Activated CD8-positive, alpha-beta T cell treated with anti-CD3 and anti-CD28 coated beads, Interleukin-2, amount 10 ng/mL, durations not matched to agents 7 days and 5 days (primary cell): ENCODE measurements at places on chromosomes 12 and 14. TPM values are rescaled to one million over a fixed set of nuclear protein-coding genes. Genes with fewer than 3 reads are reported as not detected.

GRCh38 chr14:95515080-95515489 lies 1.4 kb downstream of the SYNE3 start:
- H3K36me3 ChIP-seq = peaks cover 29% of the 10 kb centered on the region
- H3K4me1 ChIP-seq = peaks cover 68% of the 10 kb centered on the region
- H3K27me3 ChIP-seq = no peaks in the 10 kb centered on the region
- peak overlapping the region; percentile 84 for H3K27ac ChIP-seq

DNA sequence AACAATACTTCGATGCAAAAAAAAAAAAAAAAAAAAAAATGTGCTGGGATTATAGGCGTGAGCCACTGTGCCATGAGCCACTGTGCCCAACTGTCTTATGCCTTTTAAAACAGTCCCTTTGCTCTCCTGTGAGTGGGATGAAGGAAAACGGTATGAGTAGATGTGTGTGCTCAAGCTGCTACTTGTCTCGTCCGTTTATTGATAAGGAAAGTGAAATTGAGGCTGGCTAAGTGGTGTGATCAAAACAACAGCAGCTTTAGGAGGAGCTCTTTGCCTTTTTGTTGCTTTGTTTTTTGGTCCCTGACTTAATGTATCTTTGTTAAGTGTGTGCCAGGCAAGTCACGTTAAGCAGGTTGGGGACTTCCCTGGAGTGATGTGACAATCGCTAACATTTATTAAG lies 275.9 kb downstream of the TMEM132C start:
- H3K4me1 ChIP-seq = no peaks in the 10 kb centered on the region
- peak overlapping the region; percentile 31 for H3K4me3 ChIP-seq
- no peak for DNase-seq
- H3K27me3 ChIP-seq = no peaks in the 10 kb centered on the region

DNA sequence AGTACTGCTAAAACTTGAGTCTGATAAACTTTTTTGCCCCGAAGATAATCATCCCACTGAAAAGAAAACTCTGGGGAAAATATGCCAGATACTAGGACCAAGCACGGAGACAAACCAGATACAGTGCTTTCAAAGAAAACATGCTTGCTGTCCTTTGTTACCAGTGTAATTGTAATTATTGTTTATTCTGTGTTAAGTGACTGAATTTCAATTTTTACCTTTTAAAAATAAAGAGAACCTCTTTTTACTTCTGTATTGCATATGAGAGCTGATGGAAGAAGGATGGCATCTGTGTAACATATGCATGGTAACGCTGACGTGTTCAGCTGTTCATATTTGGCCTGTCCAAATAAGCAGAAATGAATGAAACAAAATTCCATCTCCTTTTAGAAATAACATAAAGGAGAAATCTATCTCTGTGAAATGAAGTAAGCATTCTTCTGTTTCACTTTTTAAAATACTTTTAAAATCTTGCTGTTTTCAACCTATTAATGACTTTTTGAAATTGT lies 22.5 kb downstream of the SLC35E3 start:
- no peak overlapping the region for H3K27ac ChIP-seq
- peaks cover 10% of the 10 kb centered on the region for H3K4me1 ChIP-seq
- peaks cover 4% of the 10 kb centered on the region for H3K36me3 ChIP-seq
- DNase-seq = no peak
- no peaks in the 10 kb centered on the region for H3K27me3 ChIP-seq
- no peak overlapping the region for H3K4me3 ChIP-seq

GRCh38 chr14:31303654-31304053 lies 96.1 kb upstream of the HECTD1 start:
- H3K36me3 ChIP-seq = peaks cover 3% of the 10 kb centered on the region
- no peaks in the 10 kb centered on the region for H3K27me3 ChIP-seq
- H3K4me1 ChIP-seq = no peaks in the 10 kb centered on the region
- H3K4me3 ChIP-seq = no peak overlapping the region
- no peak overlapping the region for H3K27ac ChIP-seq

DNA sequence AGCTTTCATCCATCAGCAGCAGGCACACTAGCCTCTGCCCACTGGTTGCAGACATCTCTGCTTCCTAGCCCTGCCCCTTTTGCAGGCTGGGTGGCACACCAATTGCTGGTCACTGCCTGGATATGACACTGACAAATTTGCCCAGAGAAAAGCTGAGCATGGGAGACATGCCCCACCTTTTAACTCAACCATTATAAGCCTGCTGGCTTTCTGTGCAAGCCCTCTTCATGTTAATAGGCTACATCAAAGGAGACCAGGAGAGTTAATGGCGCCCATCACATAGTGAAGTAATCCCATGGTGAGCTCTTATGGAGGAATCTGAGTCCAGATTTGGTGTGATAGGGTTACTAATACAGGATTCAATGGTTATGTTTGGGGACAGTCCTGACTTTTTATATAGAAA lies 139.2 kb downstream of the KICS2 start:
- peaks cover 5% of the 10 kb centered on the region for H3K27me3 ChIP-seq
- H3K27ac ChIP-seq = no peak overlapping the region
- no peak overlapping the region for H3K4me3 ChIP-seq
- no peaks in the 10 kb centered on the region for H3K4me1 ChIP-seq

DNA sequence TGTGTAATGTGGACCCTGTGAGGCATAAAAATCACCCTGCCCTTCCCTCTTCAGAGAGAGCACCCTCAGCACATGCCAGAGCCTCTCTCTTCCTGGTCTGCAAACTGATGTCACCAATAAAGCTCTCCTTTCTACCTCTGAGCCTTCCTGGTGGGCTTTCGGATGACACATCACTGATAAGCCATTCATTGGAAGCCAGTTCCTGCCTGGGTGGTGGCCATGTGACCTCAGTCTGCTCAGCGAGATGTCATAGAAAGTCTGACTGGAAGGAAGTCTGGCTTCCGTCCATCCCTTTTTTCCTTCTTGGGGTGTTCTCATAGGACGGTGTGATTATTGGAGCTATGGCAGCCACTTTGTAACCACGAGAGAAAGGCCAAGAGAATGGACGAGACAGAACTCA lies 95.7 kb downstream of the PIWIL1 start:
- no peaks in the 10 kb centered on the region for H3K4me1 ChIP-seq
- no peak overlapping the region for H3K4me3 ChIP-seq
- no peaks in the 10 kb centered on the region for H3K27me3 ChIP-seq
- no peak overlapping the region for H3K27ac ChIP-seq

The PLBD1 gene
- total RNA-seq = not detected

GRCh38 chr14:24798911-24799462 lies 165.0 kb upstream of the GZMB start:
- DNase-seq = no peak
- no peak overlapping the region for H3K4me3 ChIP-seq
- H3K27ac ChIP-seq = no peak overlapping the region
- no peaks in the 10 kb centered on the region for H3K36me3 ChIP-seq

- no peaks in the 10 kb centered on the region for H3K27me3 ChIP-seq
- DNase-seq = no peak
- no peak overlapping the region for H3K4me3 ChIP-seq
- no peak overlapping the region for H3K27ac ChIP-seq
- peaks cover 9% of the 10 kb centered on the region for H3K4me1 ChIP-seq
Measured at GRCh38 chr12:8960176-8960575, 10.7 kb upstream of the M6PR start.

The KLRG1 gene
- total RNA-seq = 4.3 TPM

GRCh38 chr14:92380131-92380530 lies 57.2 kb downstream of the SLC24A4 start:
- H3K4me3 ChIP-seq = no peak overlapping the region
- no peak overlapping the region for H3K27ac ChIP-seq
- no peaks in the 10 kb centered on the region for H3K4me1 ChIP-seq
- H3K36me3 ChIP-seq = no peaks in the 10 kb centered on the region
- no peaks in the 10 kb centered on the region for H3K27me3 ChIP-seq

GRCh38 chr14:103861413-103862392 lies 14.3 kb upstream of the PPP1R13B start:
- H3K4me1 ChIP-seq = peaks cover 5% of the 10 kb centered on the region
- H3K27ac ChIP-seq = no peak overlapping the region
- H3K27me3 ChIP-seq = peaks cover 7% of the 10 kb centered on the region
- no peak for DNase-seq
- no peak overlapping the region for H3K4me3 ChIP-seq

The KLRB1 gene
- 6.0 TPM for total RNA-seq

DNA sequence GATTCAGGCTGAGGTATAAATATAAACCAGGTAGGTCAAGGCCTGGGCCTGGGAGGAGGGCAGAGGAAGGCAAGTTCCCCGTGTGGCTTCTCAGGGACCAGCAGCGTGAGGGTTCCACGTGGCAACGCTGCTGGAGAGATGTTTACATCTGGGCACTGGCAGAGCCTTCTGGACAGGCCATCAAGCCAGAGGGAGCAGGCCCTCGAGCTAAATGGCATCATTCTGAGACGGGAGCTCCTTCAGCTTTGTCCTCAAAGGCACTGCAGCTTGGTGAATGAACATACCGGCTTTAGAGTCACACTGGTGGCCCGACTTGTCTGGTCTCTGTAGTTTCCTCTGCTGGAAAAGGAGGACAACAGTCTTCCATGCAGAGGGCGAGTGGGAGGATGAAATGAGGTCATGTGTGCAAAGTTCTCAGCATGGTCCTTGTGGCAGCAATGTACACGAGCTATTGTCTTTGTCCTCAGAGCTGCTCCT lies 231.3 kb downstream of the ZFP36L1 start:
- no peak overlapping the region for H3K4me3 ChIP-seq
- H3K27me3 ChIP-seq = no peaks in the 10 kb centered on the region
- no peak overlapping the region for H3K27ac ChIP-seq

GRCh38 chr14:59281609-59282377 lies 93.3 kb downstream of the DAAM1 start:
- no peak for DNase-seq
- H3K4me1 ChIP-seq = peaks cover 7% of the 10 kb centered on the region

- DNase-seq = no peak
- no peak overlapping the region for H3K4me3 ChIP-seq
- no peaks in the 10 kb centered on the region for H3K4me1 ChIP-seq
- no peaks in the 10 kb centered on the region for H3K27me3 ChIP-seq
- H3K27ac ChIP-seq = no peak overlapping the region
Measured at GRCh38 chr12:43921666-43922337, 85.9 kb downstream of the TMEM117 start.

DNA sequence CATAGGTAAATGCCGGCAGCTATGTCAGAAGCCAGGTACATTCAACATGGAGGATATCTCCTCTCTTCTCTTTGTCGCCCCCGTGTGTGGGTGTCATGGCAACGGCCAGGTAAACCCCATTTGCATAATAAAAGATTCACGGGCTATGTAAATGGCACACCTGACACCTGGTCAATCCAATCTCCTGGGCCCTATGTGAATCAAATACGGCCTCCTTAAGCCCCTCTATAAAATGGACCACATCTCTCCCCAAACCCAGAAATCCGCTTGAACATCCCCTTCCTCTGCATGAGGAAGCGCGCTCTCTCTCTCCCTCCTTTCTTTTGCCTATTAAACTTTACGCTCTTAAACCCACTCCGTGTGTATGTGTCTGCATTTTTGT lies 363.7 kb downstream of the SOX5 start:
- H3K27me3 ChIP-seq = no peaks in the 10 kb centered on the region
- no peak overlapping the region for H3K4me3 ChIP-seq
- no peaks in the 10 kb centered on the region for H3K36me3 ChIP-seq
- no peaks in the 10 kb centered on the region for H3K4me1 ChIP-seq
- no peak overlapping the region for H3K27ac ChIP-seq

The PMCH gene
- total RNA-seq = not detected
